ENCODE measurements at places on chromosomes 3 and 15.

GRCh38 chr3:2536575-2536974, 437.9 kb downstream of the CNTN4 start:
- DNase-seq: no peak

DNA sequence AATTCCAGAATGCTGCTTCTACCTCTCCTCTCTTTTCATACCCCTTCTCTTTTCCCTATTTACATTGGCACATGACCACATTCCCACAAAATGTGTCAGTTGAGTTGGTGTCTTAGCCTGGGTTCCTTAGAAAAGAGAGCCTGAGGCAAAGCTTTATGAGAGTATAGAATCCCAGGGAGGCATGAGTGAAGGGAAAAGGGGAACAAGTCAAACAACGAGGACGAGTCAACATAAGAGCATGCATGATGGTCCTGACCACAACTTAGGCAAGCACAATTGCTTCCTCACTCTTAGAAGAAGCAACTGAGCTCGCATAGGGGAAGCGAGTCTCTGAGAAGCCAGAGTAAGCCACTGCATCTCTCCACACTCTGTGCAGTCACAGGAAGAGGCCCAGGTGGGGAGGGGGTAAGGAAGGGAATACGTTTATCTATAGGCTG, 15.4 kb upstream of the ZNF774 start:
- no peak for DNase-seq

DNA sequence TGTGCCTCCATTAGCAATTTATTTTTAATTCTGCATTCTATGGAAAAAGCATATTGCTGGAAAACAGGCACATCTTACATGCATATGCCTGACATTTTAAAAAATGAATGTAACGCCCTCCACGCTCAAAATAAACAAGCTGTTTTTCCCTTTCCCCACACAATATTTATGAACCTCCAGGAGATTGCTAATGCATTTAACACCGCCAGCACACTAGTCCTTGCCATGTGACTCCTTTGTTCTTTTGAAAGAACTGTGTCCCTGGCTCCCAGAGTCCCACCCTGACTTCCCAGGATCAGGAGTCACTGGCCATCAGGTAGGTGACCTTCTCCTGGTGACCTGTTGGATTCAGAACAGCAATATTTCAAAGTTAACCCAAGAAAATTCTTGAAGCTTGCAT, 571.2 kb upstream of the CFAP20DC start:
- DNase-seq: no peak

DNA sequence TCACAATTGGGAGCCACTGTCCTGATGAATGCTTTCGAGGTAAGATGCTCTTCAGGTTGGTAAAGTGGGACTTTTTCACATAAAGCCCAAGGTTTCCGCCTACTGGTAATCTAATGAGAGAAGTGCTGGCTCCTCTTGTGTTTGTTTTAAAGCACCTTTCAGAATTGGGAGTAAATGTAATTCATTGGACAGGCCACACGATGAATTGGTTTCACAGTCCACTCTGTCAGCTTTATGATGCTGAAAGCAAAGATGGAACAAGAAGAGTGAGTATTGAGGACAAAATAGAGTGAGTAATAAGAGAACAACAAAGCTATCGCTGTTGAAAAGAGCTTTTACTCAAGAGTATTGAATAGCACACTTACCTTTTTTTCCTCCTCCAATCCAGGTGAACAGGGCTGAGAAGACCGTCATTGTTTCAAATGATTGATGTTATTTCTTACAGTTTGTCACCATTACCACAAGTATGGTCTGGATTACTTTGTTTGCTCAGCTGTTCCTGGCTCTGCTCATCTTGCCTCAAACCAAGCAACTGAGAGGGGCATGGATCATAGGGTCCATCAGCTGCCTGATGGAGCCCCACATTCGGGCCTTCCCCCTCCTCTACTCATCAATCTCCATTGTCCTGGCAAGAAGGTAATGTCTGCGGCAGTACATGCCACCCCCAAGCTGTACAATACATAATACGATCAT, 136.1 kb upstream of the CNTN4 start:
- DNase-seq: no peak

- no peak for DNase-seq
Observed at GRCh38 chr3:89223188-89223587, 115.8 kb downstream of the EPHA3 start.

GRCh38 chr15:48253172-48253571, 47.1 kb downstream of the SLC12A1 start:
- no peak for DNase-seq

GRCh38 chr3:60090548-60090947, 1040.7 kb upstream of the CFAP20DC start:
- no peak for DNase-seq

DNA sequence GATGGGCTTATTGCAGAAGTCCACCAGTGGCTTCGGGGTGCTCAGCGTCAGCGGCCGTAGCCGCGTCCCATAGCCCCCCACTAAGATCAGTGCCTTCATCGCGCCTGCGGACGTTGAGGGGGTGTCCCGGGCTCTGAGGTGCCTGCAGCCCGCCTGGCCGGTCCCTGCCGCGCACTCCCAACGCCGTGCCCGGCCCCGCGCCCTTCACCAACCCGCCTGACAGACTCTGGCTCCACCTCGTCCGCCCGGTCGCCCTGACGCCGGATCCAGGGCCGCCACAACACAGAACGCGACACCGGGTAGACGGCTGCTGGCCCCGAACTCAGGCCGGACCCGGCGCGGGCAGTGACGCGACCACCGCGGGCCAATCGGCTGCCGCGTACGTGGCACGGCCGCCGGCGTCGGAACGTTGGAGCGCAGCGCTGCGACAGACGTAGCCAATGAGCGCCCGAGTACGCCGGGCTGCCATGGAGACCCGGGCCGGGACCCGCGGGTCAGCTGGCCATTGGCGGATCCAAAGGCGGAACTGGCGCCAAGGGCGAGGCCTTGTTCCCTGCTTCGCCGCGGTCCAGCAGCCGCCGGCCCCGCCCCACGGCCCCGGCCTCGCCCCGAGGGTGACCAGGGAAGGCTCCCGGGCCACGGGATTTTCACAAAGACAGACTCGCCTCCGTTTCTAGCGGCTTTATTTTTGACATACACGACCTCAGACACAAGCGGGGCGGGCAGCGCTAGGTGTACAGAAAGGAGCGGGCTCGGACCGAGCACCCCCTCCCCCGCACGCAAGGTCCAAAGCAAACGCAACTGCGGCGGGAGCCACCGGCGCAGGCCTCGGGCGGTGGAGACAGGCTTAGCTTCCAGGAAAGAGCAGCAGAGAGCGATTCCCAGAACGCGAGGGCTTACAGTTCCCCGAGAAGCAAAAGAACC, at the start of gene GMPPB:
TSS of gene GMPPB (minus strand) at position 324 of the 924 bp plus-strand sequence. CDS start at position 99, 225 bp downstream.
- peak; percentile 99 for DNase-seq

DNA sequence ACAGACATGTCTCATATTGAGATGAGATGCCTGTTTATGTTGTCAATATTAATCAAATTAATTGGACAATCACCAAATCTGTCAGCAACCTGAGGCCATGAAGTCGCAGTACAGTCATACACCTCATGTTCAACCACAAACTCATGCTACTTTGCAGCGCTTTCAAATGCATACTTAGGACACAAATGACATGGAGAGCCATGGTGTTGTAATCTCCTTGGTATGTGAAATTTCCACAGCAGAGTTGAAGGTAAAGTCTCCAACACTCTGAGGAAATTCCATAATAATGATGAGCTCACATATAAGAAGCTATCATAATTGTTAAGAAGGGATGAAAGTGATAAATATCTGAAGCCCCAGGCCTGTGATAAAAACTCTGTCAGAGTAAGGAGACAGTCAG, 873.9 kb downstream of the MCTP2 start:
- no peak for DNase-seq

GRCh38 chr3:127233371-127233770, 40.4 kb downstream of the PRR23E start:
- peak; percentile 79 for DNase-seq

DNA sequence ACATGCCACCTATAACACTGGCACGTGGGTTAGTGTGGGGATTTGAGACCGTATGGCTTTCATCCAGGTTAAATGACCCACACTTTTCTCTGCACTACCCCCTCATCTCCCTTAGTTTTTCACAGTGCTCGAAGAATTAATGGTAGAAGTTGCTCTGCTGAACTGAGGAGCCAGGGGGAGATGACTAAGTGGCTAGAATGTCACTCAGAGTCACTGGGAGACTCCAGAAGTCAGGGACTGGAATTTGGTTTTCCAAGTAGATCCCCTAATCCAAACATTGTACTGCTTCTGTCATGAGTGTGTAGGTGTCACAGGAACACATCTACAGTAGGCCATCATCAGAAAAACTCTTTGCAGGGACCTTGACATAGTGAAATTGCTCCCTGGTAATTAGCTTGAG, 181.0 kb upstream of the RASGRP1 start:
- no peak for DNase-seq

DNA sequence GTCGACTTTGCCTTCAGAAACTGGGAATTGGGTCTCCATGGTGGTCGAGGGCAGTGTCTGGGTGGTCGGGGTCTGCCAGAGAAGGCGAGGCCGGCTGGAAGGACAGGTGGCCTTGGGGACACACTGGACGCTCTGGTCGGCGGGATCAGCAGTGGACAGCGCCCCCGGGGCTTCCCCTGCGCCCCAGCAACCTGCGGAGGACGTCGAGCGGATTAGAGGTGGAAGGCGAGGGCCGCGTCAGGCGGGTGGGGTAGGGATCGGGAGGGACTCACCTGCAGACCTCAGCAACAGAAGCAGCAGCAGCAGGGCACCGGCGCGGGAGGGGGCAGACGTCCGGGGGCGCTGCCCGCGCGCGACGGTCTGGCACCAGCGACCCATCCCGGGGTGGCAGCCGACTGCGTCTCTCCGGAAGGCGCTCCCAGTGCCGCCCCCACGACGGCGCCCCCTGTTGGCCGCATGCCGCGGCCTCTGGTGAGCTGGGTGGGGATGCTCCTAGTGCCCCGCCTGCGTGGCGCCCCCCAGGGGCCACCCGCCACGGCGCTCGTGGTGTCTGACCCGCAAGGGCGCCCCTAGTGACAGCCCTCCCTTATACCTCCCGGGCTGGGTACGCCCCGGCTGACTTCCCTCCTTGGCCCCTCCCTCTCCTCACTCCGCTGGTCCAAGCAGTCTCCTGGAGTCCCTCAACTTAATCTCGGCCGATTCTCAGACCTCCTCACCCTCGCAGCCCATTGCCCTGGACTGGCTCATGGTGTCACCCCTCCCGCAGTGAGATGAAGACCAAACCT, at the start of gene PRSS50:
TSS of gene PRSS50 (minus strand) at position 423 of the 785 bp plus-strand sequence. CDS start at position 378, 45 bp downstream.
- DNase-seq: peak; percentile 16

- no peak for DNase-seq
Observed at GRCh38 chr3:196686436-196686835, 25.6 kb downstream of the CEP19 start.

DNA sequence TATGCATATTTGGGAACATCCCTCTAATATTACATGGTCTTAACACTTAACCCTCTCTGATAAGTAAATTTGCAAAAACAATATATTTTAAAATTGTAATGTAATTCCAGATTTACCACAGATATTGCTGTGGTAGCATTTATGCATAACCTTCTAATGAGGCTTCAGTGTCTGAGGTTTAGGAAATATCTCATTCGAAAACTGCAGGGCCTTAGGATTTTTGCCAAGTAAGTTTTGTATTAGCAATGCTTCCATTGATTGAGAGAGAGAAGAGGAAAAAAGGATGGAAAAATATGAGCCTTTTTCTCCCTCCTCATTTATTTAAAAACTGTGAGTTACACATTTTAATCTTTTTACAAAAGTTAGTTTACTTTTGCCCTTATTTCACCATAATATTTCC, 294.6 kb downstream of the EPHA3 start:
- DNase-seq: no peak

GRCh38 chr3:79406175-79406574, 361.6 kb downstream of the ROBO1 start:
- DNase-seq: no peak

- peak; percentile 42 for DNase-seq
Observed at GRCh38 chr15:29124581-29125381, 144.8 kb downstream of the NSMCE3 start.

DNA sequence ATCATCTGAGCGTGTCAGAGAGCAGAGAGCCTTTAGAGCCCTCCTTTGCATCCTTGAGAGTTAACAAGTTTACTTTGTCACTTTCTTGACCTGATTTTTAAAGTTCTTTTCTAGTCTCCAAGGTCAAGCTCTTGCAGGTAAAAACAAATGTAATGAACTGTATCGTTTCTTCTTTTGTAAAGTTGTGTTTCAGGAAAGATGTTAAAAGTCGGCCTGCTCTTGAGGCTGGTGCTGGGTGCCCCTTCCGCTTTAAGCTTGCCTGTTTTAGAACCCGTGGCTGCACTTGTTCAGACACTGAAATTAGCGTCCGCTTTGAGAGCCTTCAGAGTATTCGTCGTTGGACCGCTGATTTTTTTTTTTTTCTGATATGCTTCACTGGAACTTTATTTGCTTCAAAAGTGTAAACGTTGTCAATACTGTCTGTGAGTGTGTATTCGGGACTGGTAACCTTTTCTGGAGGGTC, 52.6 kb upstream of the ULK4 start:
- DNase-seq: peak; percentile 37

- DNase-seq: no peak
Observed at GRCh38 chr15:63500265-63501250, 3.8 kb upstream of the USP3 start.

DNA sequence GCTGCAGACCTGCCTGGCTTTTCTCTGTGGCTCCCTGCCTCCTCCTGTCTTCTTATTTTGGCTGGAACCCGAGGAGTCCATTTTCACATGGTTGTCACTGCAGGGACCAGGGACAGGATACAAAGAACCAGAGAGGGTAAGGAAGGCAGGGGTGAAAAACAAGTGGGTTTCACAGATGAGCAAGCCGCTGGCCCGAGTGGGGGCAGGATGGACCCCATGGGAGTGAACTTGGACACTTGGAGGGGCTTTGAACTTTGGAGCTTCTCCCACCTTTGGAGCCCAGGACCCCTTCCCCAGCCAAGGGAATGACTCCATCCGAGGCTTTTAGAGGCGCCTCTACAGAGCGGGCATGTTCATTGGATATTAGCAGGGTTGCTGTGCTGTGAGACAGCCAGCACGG, 26.9 kb upstream of the ADCY5 start:
- DNase-seq: no peak

- peak; percentile 36 for DNase-seq
Observed at GRCh38 chr3:101333883-101334282, 13.5 kb upstream of the IMPG2 start.

- no peak for DNase-seq
Observed at GRCh38 chr3:13318626-13319470, 101.3 kb downstream of the NUP210 start.

DNA sequence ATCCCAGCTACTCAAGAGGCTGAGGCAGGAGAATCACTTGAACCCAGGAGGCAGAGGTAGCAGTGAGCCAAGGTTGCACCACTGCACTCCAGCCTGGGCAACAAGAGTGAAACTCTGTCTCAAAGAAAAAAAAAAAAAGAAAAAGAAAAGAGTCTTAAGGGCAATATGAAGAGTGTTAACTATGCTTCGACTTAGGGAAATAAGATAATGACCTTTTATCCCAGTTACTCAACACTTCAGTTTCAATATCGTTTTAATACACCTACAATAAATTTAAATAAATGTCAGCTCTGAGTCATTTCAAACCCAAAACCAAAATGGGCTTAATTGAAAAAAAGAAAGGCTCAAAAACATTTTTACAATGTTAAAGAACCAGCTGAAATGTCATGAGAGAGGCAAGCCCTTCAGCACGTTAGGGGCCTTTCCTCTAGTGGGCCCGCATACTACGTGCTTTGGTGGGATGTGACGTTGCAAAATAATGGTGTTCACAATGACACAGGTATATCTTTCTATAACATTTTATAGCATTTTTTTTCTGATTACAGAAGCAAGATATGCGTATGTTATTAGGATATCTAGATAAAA, 15.3 kb downstream of the FYCO1 start:
- no peak for DNase-seq

- no peak for DNase-seq
Observed at GRCh38 chr3:109995377-109995776, 658.0 kb upstream of the DPPA4 start.

- peak; percentile 15 for DNase-seq
Observed at GRCh38 chr3:141940194-141940776, 63.8 kb downstream of the ATP1B3 start.

- no peak for DNase-seq
Observed at GRCh38 chr3:37510755-37511154, 336.4 kb upstream of the LRRFIP2 start.
